IMR-90 (cell line): ENCODE measurements at places on chromosomes 11 and 22. TPM values are rescaled to one million over a fixed set of nuclear protein-coding genes. Genes with fewer than 3 reads are reported as not detected.
A peak's percentile ranks its signal among the peaks of the same experiment; 100 is the strongest.

Gene HIKESHI
- 73.5 and 98.6 TPM in 2 replicates for total RNA-seq

Gene ATF4
- total RNA-seq = 136 and 148 TPM in 2 replicates

Gene MMP10
- total RNA-seq = not detected in 2 replicates

Gene FAM181B
- not detected in 2 replicates for total RNA-seq

Gene NPAS4
- under 0.01 TPM in 1 of 2 replicates, not detected in the other for total RNA-seq

Gene TNNT3
- not detected in 2 replicates for total RNA-seq

Gene SLC15A3
- total RNA-seq = 1.9 and 3.2 TPM in 2 replicates

Gene MISFA
- total RNA-seq = 1.1 TPM in 1 of 2 replicates, not detected in the other

Gene SCN4B
- total RNA-seq = under 0.01 and 0.18 TPM in 2 replicates

Gene SPON1
- total RNA-seq = 0.56 and 0.72 TPM in 2 replicates

Gene SHANK3
- total RNA-seq = 0.18 and 0.28 TPM in 2 replicates

Gene C11orf21
- total RNA-seq = not detected in 2 replicates

Gene CBLIF
- not detected in 2 replicates for total RNA-seq

Gene TLCD5
- 11.5 and 11.7 TPM in 2 replicates for total RNA-seq

- DNase-seq = no peak
Measured at GRCh38 chr11:57087991-57088390, 93.8 kb upstream of the LRRC55 start.

DNA sequence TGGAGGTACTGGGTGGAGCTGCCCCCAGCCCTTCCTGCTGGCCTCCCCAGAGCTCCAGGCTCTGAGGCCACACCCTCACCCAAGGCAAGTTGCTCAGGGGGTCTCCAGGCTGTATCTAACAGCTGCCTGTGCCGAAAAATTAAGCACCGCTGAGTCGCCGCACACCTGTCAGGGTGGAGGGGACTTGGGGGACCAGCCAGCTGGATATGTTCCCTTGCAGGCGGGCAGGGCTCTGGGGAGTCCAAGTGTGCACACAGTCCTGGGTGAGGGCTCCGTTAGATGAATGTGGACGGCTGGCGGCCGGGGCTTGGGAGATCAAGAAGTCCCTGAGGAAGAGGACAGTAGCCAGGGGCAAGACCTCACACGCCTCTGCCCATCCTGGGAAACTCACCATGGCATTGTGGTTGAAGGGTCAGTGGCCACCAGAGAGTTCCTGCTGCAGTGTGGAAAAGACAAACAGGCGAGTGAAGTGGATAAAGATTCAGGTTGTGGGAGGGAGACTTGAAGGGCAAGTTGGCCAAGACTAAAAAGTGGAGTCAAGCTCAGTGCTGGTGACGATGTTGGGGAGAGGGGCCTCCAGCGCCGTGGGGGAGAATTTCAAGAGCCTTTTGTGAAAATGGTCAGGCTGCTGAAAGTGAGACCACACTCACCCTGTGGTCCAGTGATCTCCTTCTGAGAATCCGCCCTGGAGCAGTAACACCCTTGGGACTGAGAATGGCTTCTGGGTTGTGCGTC lies 69.6 kb downstream of the CDKN1C start:
- no peak for DNase-seq

GRCh38 chr22:19129871-19130270 lies 1.2 kb upstream of the TSSK2 start:
- DNase-seq = no peak

DNA sequence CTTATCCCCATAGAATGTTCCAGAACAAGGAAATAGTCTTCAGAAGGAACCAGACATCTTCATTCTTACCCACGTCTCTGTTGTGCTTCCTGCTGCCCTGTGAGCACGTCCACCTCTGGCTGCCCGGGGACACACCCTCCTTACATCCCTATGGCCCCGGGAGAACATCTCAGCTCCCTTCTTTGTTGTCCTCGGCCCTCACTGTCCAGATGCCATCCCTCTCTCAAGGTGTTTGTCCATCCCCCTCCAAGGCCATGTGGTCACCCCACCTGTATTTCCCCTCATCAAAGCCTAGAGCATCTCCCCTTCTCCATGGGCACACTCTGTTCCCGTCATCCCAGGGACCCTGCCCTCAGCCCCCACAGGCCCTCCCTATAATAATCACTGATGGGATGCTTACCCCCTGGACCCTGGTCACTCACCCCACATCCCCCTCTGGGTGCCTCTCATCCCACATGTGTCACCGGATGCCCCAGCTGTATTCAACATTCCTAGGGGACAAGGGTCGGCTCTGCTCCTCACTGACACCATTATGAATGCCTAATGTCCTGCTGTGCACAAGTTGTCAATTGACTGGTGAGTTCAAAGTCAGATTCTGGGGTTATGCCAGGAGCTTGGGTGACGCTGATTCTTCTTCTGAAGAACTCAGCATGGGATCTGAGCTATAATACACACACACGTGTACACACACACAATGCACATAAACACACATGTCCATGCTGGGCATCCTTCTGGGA lies 28.8 kb downstream of the IGLL5 start:
- DNase-seq = no peak

DNA sequence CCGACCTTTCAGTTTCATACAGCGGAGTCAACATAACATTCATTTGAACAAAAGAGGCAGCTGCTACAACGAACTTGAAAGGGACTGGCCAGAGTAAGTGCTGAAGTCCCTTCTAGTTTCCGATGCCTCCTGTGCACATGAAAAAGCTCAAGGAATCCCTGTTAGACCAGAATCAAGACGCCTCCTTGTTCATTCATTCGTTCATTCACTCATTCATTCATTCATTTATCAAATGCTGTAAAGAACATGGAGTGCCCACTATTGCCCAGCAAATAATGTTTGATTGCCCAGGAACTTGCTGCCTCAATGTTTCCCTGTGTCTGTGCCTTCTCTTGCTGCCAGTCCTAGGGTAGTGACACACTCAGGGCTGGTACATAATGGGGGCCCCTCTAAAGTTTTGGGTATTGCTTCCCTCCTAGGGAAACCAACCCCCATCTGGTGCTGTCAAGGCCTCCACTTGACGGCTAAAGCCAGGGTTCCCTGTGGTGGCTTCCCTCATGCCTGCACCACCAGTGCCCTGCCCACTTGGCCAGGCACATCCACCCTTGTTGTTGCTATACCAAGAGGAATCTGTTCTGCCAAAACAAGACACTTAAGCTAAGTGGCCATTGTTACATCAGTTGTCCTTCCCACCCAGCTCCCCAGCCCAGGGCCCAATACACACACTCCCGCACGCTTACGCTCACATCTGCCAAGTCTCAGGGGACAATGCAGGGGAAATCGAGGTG lies 3.8 kb downstream of the TMPRSS13 start:
- DNase-seq = no peak

- DNase-seq = no peak
Measured at GRCh38 chr22:48494968-48495750, 1332.5 kb downstream of the BRD1 start.

- no peak for DNase-seq
Measured at GRCh38 chr11:130462101-130462885, 13.8 kb downstream of the ADAMTS15 start.

DNA sequence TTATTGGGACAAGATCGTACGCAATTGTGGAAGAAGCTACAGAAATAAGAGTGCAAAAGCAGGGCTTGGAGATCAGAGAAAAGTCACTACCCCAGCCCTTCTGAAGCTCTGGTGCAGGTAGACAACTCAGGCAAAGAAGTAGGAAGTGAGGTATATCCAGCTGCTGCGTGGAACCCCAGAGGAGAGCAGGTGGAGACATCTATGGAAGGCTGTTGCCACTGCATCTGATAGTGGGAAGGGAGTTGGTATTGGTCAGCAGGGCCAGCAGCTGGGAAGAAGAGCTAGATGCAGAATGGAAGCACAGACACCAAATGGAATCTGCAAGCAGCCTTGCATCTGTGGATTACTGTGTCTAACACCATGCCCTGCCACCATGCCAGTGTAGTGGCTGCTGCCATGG lies 165.1 kb downstream of the WNT11 start:
- no peak for DNase-seq

DNA sequence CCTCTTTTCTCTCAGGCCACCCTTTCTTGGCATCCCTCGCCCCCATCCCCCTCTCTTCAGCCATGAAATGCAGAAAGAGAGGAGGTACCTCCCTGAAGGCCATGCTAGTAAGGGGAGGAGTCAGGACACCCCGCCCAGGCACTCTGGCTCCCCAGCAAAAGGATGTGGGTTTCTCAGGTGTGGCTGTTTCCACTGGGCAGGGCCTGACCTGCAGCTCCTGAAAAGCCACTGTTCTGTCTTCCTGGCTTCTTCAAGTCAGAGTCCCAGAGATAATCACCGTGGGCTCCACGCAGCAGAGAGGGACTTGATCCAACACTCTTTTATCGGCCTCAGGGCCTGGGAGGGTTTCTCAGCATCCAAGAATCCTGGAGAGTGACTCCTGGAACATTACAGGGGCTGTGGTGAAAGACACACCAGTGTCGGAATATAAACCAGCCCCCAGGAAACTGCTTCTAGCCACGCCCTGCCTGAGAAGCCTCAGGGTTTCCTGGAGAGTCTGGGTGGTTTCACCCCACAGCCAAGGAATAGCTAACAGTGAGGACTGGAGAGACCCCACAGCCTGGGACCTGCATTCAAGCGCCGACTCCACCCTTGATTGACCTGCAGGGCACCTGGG lies 45.7 kb upstream of the TSPAN18 start:
- DNase-seq = no peak

GRCh38 chr11:64141081-64141783 lies 24.7 kb downstream of the MACROD1 start:
- DNase-seq = no peak

- DNase-seq = no peak
Measured at GRCh38 chr11:117752721-117753237, 44.2 kb downstream of the DSCAML1 start.

- DNase-seq = peak; percentile 40
Measured at GRCh38 chr22:31099386-31099785, 8.0 kb downstream of the SELENOM start.

DNA sequence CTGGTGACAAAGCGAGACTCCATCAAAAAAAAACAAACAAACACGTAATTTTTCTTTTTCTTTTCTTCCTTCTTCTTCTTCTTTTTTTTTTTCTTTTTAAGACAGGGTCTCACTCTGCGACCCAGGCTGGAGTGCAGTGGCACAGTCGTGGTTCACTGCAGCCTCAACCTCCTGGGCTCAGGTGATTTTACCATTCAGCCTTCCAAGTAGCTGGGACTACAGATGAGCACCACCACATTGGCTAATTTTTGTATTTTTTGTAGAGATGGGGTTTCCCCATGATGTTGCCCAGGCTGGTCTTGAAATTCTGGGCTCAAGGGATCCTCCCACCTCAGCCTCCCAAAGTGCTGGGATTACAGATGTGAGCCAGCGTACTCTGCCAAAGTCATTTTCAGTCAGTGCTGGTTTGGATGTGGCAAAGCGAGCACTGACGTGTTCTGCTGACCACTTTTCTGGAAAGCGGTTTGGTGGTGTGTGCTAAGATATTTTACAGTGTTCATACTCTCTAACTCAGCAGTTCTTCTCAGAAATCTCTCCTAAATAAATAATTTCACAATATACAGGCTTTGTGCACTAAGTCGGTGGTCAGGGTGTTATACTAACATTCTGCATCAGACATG lies 10.7 kb downstream of the FAM118A start:
- DNase-seq = peak; percentile 75

- DNase-seq = no peak
Measured at GRCh38 chr11:94785509-94785908, 17.4 kb downstream of the AMOTL1 start.

- no peak for DNase-seq
Measured at GRCh38 chr22:25976356-25976755, 192.9 kb upstream of the SEZ6L start.

DNA sequence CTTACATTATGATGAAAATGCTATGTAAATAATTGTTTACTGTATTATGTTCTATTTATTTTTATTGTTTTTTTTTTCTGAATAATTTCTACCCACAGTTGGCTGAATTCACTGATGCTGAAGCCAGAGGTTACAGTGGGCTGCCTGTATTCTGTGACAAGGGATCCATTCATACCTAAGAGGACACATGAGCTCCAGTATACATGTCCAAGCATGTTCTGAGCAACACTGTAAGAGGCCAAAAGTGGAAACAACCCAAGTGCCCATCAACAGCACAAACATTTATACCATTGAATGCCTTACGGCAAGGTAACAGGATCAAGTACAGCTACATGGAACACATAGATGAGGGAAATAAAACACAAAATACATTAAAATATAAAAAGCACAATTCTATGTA lies 1.4 kb upstream of the SRSF8 start:
- DNase-seq = no peak

- peak; percentile 87 for DNase-seq
Measured at GRCh38 chr11:101870510-101870909, 44.3 kb upstream of the CEP126 start.

GRCh38 chr22:48898524-48899250 lies 929.0 kb downstream of the BRD1 start:
- DNase-seq = no peak

- DNase-seq = no peak
Measured at GRCh38 chr22:38531251-38531938, 25.3 kb upstream of the DDX17 start.

DNA sequence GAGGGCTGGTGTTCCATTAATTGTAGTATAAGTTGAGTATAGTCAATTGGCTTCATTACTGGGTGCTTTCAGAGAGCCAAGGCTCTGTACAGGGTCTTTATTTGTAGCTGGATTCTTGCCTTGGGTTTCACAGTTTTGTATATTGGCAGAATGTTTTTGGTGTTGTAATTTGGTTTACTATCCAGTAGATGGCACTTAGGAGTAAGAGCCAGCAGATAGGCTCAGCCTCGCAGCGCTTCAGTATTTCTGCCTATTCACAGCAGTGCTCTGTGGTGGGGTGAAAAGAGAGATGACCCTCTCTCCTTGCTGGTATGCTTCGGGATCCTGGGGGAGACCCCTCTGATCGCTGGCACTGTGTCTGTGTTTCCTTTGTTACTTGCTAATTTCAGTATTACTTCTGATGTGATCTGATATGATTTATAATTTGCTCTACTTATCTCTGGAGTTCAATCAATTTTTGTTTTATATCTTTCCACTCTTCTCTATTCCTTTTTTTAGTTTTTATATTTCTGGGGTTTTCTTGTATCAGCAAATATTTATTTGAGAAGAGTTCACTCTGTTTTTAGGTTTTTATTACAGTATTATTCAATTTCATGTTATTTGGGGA lies 52.2 kb downstream of the ANO5 start:
- peak; percentile 19 for DNase-seq

DNA sequence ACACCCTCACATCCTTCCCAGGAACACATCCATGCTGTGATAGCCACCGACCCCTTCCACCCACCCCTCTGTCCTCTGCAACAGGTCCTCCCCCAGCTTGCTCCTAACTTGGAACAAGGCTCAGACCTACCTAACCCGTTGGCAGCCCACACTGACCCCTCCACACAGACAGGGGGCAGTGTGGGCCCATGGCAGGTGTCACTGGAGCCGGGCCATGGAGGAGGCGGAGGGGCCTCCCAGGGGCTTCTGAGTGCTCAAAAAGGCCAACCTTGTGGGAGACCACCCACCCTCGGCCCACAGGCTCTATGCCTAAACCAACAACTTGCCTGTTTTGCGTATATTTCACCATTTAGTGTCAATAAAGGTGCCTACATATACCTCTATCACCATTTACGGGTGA lies 57.0 kb downstream of the CERK start:
- no peak for DNase-seq

GRCh38 chr11:75269367-75269660 lies 28.7 kb downstream of the TPBGL start:
- no peak for DNase-seq
